ENCODE measurements at places on chromosomes 6 and 20.

DNA sequence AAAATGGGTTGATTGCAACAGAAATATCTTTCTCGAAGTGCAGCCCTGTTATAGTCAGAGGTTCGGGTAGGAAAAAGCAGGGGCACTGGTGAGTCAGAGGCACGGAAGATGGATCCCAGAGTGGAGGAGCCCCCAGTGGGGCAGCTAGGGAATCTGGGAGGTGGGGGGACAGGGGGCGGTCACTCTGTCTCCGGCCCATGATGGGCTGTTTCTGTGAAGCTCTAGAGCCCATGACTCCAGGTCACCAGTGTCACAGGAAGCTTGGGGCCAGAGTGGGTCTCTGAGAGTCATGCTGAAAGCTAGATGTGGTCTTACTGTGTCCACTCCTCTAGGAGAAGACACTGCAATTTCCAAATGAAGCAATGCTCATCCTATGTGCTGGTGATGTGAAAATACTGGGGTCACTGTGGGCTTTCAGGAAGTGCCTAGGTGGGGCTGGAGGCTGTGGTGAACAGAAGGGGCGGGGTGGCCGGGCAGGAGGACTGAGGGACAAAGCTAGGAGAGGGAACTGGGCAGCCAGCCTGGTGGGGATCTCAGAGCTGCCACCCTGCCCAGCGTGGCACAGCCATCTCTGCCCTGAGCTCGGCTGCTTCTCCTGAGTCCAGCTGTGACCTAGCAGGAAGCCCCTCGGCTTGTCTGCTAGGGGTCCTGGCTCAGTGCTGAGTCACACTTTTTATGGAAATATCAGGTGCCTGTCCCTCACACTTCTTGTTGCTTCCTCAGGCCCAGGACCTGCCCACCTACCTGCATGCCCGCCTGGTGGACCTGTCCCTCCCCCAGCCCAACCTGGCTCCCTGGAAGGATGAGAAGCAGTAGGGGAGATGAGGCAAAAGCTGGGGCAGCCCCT is 54.2 kb downstream of the IRF4 start:
- DNase-seq: no peak

DNA sequence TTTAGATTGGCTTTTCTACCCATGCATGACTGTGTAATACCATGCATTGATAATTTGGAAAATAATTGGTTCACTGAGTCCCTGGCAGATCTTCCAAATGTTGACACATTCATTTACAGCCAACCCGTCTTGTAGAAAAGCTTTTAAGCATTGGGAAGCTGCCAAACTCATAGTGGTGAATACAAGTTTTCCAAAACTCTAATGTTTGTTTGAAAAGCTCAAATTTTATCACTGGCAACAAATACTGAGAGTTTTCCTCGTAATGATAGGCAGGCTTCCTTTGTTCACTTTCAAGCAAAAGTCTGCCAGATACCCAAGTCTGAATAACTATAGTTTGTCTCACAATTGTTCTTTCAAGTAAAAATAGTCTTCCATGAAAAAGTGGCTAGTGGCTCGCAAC is 143.0 kb downstream of the FIG4 start:
- no peak for DNase-seq

- no peak for DNase-seq
Observed at GRCh38 chr6:166121726-166122125, 45.9 kb downstream of the TBXT start.

- DNase-seq: no peak
Observed at GRCh38 chr6:148760568-148761526, 14.0 kb downstream of the UST start.

DNA sequence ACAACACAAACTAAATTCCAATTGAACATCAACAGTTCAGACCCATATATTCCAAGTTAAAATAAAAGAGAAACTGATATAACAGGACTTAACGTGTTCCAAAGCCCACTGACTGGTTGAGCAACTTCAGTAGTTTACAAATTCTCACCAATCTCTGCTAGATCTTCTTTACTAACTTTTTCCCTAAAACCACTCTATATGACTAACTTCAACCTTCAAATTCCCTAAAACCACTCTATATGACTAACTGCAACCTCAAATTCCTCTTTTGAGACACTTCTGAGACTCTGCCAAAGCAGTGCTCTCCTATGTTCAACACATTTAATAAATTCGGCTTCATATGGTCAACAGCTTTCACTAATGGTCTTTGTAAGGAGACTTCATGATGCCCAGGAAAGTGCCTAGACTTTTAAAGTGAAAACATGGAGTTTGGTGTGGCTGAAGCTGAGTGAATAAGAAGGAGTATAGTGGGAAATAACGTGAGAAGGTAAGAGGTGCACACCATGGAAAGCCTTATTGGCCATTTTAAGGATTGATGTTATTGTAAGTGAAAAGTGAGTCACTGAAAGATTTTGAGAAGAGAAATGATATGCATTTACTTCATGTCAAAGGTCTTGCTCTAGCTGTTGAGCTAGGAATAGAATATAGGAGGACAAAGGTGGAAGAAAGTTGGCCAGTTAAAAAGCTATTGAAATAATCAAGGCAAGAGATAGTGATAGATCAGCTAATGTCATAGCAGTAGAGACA is 134.0 kb upstream of the HCRTR2 start:
- DNase-seq: no peak

All from KG1 (cell line).